ENCODE measurements at places on chromosomes 3 and 15. TPM values are rescaled to one million over a fixed set of nuclear protein-coding genes. Genes with fewer than 3 reads are reported as not detected.

Gene SEMA5B
- not detected for total RNA-seq

Gene MYO5A
- 48.8 TPM for total RNA-seq

Gene CASR
- not detected for total RNA-seq

Gene SLC9C1
- total RNA-seq, result not detected

Gene GPR15
- total RNA-seq, result not detected

Gene SEMA3B
- 26.0 TPM for total RNA-seq

Gene PPM1M
- total RNA-seq, result 47.1 TPM

Gene CSPG5
- under 0.01 TPM for total RNA-seq

Gene LZTFL1
- total RNA-seq, result 17.5 TPM

Gene CHDH
- 0.99 TPM for total RNA-seq

Gene COL7A1
- 22.5 TPM for total RNA-seq

Gene BDH1
- total RNA-seq, result 1.7 TPM

Gene CHRNA5
- 1.5 TPM for total RNA-seq

Gene ACOX2
- 26.5 TPM for total RNA-seq

Gene GRK7
- total RNA-seq, result under 0.01 TPM

Data from smooth muscle cell of trachea (primary cell).